Ascending aorta (tissue), 2 donors: ENCODE measurements at places on chromosomes 12 and 14.

DNA sequence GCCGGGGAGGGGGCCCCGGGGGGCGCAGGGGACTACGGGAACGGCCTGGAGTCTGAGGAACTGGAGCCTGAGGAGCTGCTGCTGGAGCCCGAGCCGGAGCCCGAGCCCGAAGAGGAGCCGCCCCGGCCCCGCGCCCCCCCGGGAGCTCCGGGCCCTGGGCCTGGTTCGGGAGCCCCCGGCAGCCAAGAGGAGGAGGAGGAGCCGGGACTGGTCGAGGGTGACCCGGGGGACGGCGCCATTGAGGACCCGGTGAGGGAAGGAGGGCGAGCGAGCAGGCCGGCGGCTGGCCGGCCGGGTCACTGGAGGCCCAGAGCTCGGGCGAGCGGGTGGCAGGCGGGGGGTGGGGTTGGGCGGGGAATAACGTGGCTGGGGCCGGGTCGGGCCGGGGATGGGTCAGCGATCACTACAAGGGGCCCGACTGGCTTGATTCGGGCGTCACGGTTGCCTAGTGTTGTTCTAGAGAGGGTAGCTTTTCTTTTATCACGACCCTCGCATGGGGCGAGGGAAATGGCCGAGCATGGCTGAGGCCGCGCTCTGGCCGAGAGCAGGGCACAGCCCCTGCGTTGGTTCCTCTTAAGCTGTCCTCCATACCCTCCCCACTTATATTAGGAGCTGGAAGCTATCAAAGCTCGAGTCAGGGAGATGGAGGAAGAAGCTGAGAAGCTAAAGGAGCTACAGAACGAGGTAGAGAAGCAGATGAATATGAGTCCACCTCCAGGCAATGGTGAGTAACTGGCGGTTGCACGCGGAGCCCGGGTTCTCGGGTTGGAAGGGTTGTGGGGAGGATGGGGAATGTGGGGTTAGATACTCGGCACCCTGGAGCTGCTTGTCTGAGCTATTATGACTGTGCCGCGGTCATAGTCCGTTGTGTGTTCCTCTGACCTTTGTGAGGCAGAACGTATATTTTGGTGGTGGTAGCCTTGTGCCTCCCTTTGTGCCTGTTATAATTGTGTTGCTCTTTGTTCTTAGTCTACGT lies 603 bp downstream of the PABPN1 start:
- H3K4me1 ChIP-seq = peaks cover 5% of the 10 kb centered on the region
- no peak for DNase-seq
- peaks cover 25% of the 10 kb centered on the region for H3K36me3 ChIP-seq
- H3K27me3 ChIP-seq = no peaks in the 10 kb centered on the region
- H3K27ac ChIP-seq = peak overlapping the region; percentile 99
- peak overlapping the region; percentile 98 for H3K4me3 ChIP-seq

- H3K4me3 ChIP-seq = no peak overlapping the region
- H3K4me1 ChIP-seq = no peaks in the 10 kb centered on the region
- H3K27ac ChIP-seq = no peak overlapping the region
- DNase-seq = no peak
- H3K36me3 ChIP-seq = no peaks in the 10 kb centered on the region
Measured at GRCh38 chr14:61332658-61333029, 11.3 kb downstream of the PRKCH start.

DNA sequence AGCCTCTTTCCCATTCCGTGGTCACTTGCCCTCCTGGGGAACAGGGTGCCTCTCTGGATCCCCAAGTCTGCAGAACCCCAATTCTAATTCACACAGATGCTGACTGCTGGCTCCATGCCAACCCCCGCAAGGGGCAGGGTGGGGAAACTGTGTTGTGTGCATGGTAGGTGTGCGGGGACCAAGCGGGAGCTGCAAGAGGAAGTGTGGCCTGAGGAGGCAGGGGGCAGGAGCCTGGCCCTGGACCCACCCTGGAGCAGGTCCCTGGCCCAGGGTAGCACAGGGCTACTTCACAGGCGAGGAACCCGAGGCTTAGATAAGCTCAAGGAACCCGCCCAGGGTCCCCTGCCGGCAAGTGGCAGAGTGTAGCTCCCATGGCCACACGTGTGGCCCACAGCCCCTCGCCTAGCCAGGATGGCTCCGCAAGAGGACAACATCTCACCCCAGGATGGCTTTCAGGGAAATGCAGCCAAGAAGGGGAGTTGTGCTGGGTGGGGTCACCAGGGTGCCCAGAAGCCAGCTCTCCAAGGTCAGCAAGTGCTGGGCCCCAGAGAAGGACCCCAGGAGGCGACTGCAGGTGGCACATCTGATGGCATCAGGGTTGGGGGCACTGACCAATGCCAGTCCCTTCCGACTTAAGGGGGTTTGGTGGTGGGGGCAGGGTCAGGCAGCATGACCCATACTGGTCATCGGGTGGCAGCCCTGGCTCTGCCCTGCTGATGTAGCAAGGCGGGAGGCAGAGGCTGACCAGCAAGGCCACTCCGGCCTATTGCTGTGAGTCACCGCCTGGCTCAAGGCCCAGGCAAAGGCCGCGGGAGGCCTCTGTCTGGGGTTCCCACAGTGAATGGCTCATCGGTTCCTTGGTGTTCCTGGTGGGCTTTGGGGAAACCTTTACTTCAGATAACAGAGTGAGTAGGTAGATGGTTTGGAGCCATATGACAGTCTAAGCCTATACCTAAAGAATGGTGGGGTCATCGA lies 37.3 kb upstream of the EML1 start:
- H3K4me1 ChIP-seq = peaks cover 16% of the 10 kb centered on the region
- H3K27me3 ChIP-seq = no peaks in the 10 kb centered on the region
- no peaks in the 10 kb centered on the region for H3K36me3 ChIP-seq
- H3K4me3 ChIP-seq = no peak overlapping the region
- peak overlapping the region; percentile 22 for H3K27ac ChIP-seq

DNA sequence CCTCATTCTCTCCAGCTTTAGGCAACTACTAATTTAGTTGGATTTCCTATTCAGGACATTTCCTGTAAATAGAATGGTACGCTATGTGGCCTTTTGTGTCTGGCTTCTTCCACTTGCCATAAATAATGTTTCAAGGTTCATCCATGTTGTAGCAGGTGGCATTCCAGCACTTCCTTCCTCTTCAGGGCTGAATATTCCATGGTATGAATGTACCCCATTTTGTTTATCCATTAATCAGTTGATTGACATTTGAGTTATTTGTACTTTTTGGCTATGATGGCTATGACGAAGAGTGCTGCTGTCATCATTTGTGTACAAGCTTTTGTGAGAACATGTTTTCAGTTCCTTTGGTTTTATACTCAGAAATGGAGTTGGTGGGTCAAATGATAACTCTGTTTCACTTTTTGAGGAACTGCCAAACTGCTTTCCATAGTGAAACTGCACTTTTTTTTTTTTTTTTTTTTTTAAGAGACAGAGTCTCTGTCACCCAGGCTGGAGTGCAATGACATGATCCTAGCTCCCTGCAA lies 6.5 kb upstream of the CDK2AP1 start:
- H3K27me3 ChIP-seq = no peaks in the 10 kb centered on the region
- no peak for DNase-seq
- H3K36me3 ChIP-seq = no peaks in the 10 kb centered on the region
- H3K4me1 ChIP-seq = no peaks in the 10 kb centered on the region
- no peak overlapping the region for H3K4me3 ChIP-seq

DNA sequence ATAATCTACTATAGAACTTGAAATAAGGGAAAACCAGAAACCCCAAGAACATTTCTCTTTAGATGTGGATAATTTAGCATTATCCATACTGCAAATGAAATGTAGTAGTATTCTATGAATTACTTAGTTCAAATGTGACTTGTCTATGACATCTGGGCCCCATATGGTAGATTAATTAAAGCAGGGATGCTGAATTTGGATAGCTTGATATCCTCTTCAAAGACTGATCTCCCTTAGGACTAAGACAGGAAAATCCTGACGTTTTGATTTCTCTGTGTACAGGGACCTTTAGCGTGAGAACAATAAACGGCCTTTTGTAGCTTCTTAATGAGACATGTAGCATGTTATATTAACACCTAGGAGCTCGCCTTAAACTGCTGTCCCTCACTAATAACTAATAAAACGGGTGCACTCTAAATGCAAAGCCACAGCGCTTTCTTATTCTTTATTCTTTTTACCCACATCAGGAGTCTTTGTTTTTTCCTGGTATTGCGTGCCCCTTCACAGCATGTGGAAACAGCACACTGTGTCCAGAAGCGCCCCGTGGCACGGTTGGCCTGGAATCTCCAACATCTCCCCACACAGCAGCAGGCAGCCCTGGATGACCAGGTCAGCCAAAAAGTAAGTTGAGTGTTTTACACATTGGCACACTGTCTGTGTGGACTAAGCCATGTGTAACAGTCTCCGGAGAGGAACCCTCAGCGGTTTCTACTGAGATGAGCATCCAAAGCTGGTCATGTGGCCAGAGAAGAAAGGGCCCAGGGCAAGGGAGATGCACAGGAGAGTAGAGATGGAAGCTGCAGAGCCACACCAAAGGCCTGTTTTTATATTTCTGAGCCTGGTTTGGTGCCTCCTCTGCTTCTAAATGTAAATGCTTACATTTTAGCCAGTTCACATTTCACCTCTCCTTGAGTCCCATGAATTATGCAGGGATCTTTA lies 93.1 kb downstream of the SRGAP1 start:
- no peaks in the 10 kb centered on the region for H3K4me1 ChIP-seq
- no peak overlapping the region for H3K27ac ChIP-seq
- no peak overlapping the region for H3K4me3 ChIP-seq
- H3K36me3 ChIP-seq = no peaks in the 10 kb centered on the region
- no peaks in the 10 kb centered on the region for H3K27me3 ChIP-seq

GRCh38 chr12:129877411-129877810 lies 26.4 kb downstream of the TMEM132D start:
- H3K36me3 ChIP-seq = no peaks in the 10 kb centered on the region
- no peaks in the 10 kb centered on the region for H3K4me1 ChIP-seq
- no peaks in the 10 kb centered on the region for H3K27me3 ChIP-seq
- H3K27ac ChIP-seq = no peak overlapping the region

DNA sequence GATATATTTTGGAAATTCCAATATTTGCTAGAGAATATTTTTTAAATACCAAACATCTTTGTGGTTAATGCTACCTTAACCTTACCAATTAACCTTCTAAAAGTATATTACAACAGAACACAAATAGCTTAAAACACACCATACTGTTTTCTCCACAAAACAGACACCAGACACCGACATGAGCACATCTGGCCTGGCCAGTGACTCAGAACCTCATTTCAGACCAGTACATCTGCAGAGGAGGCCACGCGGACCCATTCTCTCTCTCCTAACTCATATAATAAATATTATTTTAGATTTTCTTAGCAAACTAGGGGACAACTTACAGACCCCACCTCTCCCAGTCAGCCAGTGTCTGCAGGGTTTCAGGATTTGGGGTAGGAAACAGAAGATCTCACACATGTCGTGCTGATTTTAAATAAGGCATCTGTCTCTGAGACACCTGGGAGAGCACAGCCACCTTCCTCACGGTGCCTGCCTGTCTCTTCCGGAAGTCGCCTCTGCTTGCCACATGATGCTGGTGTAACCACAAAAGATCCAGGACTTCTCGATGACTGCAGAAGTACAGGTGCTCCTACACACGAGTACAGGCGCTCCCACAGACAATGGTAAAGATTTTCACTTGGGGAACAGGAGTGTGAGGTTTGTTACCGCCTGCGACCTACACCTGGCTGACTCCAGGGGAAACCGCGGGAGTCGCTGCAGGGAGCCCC lies 9.7 kb upstream of the ANKLE2 start:
- H3K4me3 ChIP-seq = no peak overlapping the region
- H3K27me3 ChIP-seq = no peaks in the 10 kb centered on the region
- DNase-seq = no peak

GRCh38 chr12:16325426-16325825 lies 22.0 kb upstream of the MGST1 start:
- H3K36me3 ChIP-seq = no peaks in the 10 kb centered on the region
- no peak for DNase-seq
- no peaks in the 10 kb centered on the region for H3K27me3 ChIP-seq
- H3K27ac ChIP-seq = no peak overlapping the region
- no peaks in the 10 kb centered on the region for H3K4me1 ChIP-seq

GRCh38 chr14:79197516-79197915 lies 1013.8 kb downstream of the DIO2 start:
- DNase-seq = no peak
- H3K4me3 ChIP-seq = no peak overlapping the region
- no peak overlapping the region for H3K27ac ChIP-seq
- no peaks in the 10 kb centered on the region for H3K4me1 ChIP-seq
- H3K27me3 ChIP-seq = no peaks in the 10 kb centered on the region

DNA sequence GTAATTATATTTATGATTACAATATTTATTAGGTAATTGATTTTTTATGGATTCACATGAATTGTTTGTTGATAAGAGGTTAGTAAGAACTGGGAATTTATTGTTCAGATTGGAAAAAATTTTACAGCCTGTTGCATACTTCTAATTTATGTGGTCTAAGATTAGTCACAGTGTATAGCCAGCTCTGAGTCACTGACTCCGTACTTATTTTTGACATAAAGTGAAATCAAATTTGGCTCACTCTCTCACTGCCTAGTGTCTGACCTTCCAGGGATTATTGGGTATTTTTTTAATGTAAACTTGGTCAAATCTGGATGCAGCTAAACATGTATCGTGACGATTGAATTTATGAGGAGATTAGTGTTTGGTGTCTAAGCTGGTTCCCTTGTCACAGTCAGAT lies 109.3 kb downstream of the PTPRQ start:
- H3K27me3 ChIP-seq = no peaks in the 10 kb centered on the region
- no peak for DNase-seq
- no peak overlapping the region for H3K27ac ChIP-seq
- no peaks in the 10 kb centered on the region for H3K36me3 ChIP-seq

DNA sequence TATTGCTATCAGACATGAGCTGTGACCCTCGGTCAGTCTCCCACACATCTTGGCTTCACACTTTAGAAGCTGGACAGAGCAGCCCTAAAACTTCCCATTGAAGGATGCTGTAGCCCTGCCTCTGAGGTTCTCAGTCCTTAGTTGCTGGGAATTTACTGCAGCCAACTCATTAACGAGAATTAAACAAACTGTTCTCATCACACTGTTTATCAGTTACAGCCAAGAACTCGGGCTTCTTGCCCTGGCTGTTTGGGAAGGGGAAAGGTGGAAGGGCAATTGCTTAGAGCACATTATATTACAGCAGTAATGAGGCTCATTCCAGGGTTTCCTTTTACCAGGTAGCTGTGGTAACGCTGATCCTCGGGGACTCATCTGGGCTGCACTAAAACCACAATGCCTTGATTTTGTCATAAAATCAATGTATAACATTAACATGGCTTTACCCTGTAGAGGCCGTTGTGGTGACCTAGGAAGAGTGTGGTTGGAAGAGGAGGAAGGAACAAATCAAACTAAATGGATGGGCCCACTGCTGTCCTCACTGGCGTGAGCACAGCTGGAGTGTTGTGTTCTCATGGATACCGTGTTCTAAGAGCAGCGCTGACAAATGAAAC lies 87.1 kb downstream of the GPR135 start:
- H3K27ac ChIP-seq = no peak overlapping the region
- no peak overlapping the region for H3K4me3 ChIP-seq
- no peaks in the 10 kb centered on the region for H3K36me3 ChIP-seq
- DNase-seq = no peak

GRCh38 chr12:20950248-20950647 lies 139.7 kb downstream of the SLCO1B3 start:
- H3K27ac ChIP-seq = no peak overlapping the region
- H3K36me3 ChIP-seq = no peaks in the 10 kb centered on the region
- no peaks in the 10 kb centered on the region for H3K4me1 ChIP-seq
- H3K27me3 ChIP-seq = no peaks in the 10 kb centered on the region

GRCh38 chr14:59463787-59464485 lies 1.2 kb downstream of the GPR135 start:
- H3K27me3 ChIP-seq = no peaks in the 10 kb centered on the region
- H3K27ac ChIP-seq = peak overlapping the region; percentile 79
- no peaks in the 10 kb centered on the region for H3K4me1 ChIP-seq
- no peak for DNase-seq
- H3K4me3 ChIP-seq = peak overlapping the region; percentile 79
